ENCODE measurements at places on chromosomes 13 and 19.

DNA sequence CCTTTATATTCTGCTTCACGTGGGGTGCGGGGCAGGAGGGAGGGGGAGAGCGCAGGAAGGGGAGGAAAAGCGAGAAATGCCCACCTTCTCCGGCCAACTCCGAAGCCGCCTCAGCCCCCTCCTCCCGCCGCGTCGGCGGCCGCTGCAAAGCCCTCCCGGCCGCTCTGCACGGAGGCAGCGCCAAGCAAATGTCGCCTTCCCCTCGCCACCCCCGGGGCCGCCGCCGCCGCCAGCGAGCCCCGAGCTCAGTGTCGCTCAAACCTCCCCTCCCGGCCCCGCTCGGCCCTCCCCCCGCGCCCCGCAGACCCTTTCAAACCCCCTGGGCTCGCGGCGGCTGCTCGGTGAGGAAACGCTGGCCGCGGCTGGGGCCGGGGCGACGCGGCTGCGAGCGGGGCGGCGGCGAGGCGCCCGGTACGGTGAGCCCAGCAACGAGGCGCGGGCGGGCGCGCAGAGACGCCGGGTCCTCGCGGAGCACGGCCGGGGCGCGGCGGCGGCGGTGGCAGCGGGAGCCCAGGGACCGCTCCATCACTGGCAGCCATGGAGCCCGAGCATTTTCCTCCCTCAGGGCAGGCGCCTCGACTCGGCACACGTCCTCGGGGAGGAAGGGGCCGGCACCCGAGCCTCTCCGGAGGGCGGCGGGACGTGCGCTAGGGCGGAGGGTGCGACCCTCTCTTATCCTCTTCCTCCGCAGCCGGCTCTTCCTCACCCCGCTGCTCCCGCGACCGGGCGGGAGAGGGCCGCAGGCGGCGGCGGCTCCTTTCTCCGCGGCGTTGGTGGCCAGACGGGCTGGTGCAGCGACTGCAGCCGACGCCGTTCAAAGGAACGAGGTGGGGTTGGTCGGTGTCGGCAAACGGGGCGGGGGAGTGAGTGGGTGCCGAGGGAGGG is 463 bp upstream of the TSC22D1 start:
- no peak for DNase-seq
- H3K4me3 ChIP-seq, result peak overlapping the region; percentile 93
- H3K27ac ChIP-seq, result peak overlapping the region; percentile 85
- peaks cover 2% of the 10 kb centered on the region for H3K27me3 ChIP-seq

DNA sequence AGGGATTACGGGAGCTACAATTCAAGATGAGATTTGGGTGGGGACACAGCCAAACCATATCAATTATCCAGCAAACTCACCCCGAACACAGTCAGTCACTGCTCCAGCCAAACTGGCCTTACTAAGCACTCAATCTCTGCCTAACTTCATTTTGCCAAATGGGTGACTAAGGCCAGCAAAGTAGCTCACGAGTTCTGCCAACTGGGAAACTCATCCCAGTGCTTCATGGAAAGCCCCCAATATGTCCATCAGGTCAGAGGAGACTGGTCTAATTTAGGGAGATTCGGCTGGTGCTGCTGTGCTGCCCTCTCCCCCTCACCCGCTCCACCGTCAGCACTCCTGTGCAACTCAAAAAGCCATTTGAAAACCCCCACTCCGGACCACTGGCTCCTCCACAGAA is 324.0 kb downstream of the FOXO1 start:
- DNase-seq, result no peak
- no peaks in the 10 kb centered on the region for H3K4me1 ChIP-seq
- H3K27me3 ChIP-seq, result no peaks in the 10 kb centered on the region
- no peak overlapping the region for H3K4me3 ChIP-seq
- no peaks in the 10 kb centered on the region for H3K36me3 ChIP-seq
- H3K27ac ChIP-seq, result no peak overlapping the region

GRCh38 chr19:55676383-55676782 is 1.4 kb downstream of the EPN1 start:
- H3K27ac ChIP-seq, result no peak overlapping the region
- peaks cover 48% of the 10 kb centered on the region for H3K4me1 ChIP-seq
- H3K4me3 ChIP-seq, result peak overlapping the region; percentile 90
- peaks cover 36% of the 10 kb centered on the region for H3K36me3 ChIP-seq

- no peaks in the 10 kb centered on the region for H3K4me1 ChIP-seq
- no peak overlapping the region for H3K4me3 ChIP-seq
- no peak for DNase-seq
- no peak overlapping the region for H3K27ac ChIP-seq
- H3K36me3 ChIP-seq, result no peaks in the 10 kb centered on the region
These were observed 245.6 kb downstream of the DACH1 start for GRCh38 chr13:71621174-71622124.

GRCh38 chr13:42751693-42752092 is 29.7 kb upstream of the FAM216B start:
- H3K4me3 ChIP-seq, result no peak overlapping the region
- peaks cover 17% of the 10 kb centered on the region for H3K27me3 ChIP-seq
- H3K36me3 ChIP-seq, result no peaks in the 10 kb centered on the region
- H3K4me1 ChIP-seq, result peaks cover 2% of the 10 kb centered on the region

DNA sequence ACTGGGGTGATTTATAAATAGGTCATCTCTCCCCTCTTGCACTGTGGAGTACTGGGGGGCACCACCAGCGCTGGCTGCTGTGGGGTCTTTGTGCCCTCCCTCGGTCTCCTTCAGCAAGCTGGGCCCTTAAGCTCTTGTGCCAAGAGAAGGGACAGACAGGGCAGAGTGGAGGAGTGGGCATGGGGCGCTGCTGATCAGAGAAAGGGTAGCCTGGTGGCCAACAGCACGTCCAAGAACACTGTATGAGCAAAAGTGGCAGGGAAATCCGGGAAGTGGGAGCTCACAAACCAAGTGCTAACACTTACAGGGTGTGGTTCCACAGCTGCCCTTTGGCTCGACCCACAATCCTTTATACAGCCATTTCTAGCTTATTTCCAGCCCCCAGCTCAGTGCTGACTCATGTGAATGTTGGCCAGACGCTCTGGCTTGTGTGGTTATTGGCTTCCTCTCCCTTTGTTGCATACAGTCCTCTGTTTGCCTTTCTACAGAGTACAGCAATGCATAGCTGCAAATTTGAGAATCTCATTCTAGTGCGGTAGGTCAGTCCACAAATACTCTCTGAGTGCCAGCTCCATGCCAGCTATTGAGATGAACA is 298.8 kb downstream of the SHISA2 start:
- H3K27ac ChIP-seq, result no peak overlapping the region
- H3K4me3 ChIP-seq, result no peak overlapping the region
- H3K36me3 ChIP-seq, result no peaks in the 10 kb centered on the region
- DNase-seq, result no peak

GRCh38 chr19:32692727-32693061 is 1.1 kb downstream of the NUDT19 start:
- peaks cover 30% of the 10 kb centered on the region for H3K36me3 ChIP-seq
- no peaks in the 10 kb centered on the region for H3K27me3 ChIP-seq
- H3K27ac ChIP-seq, result peak overlapping the region; percentile 86
- peaks cover 60% of the 10 kb centered on the region for H3K4me1 ChIP-seq
- DNase-seq, result no peak
- H3K4me3 ChIP-seq, result peak overlapping the region; percentile 90

DNA sequence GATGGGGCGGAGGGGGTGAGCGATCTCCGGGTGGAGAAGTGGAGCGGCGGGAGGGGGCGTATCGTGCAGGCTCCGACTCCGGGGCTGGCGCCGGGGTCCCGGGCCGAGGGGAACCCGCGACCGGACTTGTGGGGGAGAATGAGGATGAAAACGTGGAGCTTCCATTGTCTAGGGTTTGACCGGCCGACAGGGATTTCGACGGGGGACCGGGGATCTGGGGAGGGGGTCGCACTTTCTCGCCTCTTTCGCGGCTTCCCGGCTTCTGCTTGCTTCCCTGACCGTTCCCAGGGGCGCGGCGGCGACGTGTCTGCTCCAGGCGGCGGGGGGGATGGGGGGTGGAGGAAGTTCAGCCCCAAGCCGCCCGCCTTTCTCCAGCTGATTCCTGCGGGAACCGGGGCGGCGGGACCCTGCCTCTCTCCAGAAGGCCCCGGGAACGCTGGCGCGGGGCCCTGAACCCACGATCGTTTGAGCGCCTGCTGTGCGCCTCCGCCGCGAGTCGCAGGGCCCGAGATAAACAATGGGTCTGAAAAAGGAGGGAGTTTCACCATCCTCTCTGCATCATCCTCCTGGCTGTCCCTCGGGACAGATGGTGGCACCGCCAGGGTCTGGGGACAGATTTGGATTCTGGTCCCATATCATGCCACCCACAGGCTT is 790 bp downstream of the TPM4 start:
- peak overlapping the region; percentile 97 for H3K4me3 ChIP-seq
- H3K27ac ChIP-seq, result peak overlapping the region; percentile 97
- peak; percentile 31 for DNase-seq
- peaks cover 42% of the 10 kb centered on the region for H3K36me3 ChIP-seq
- H3K4me1 ChIP-seq, result peaks cover 61% of the 10 kb centered on the region

GRCh38 chr13:51564671-51565070 is 19.6 kb upstream of the WDFY2 start:
- peaks cover 14% of the 10 kb centered on the region for H3K4me1 ChIP-seq
- no peak for DNase-seq
- H3K4me3 ChIP-seq, result no peak overlapping the region
- no peak overlapping the region for H3K27ac ChIP-seq
- no peaks in the 10 kb centered on the region for H3K36me3 ChIP-seq
- no peaks in the 10 kb centered on the region for H3K27me3 ChIP-seq

- no peaks in the 10 kb centered on the region for H3K27me3 ChIP-seq
- DNase-seq, result no peak
- no peaks in the 10 kb centered on the region for H3K36me3 ChIP-seq
- H3K27ac ChIP-seq, result no peak overlapping the region
- no peaks in the 10 kb centered on the region for H3K4me1 ChIP-seq
- no peak overlapping the region for H3K4me3 ChIP-seq
These were observed 8.2 kb upstream of the ZNF507 start for GRCh38 chr19:32337084-32337808.

DNA sequence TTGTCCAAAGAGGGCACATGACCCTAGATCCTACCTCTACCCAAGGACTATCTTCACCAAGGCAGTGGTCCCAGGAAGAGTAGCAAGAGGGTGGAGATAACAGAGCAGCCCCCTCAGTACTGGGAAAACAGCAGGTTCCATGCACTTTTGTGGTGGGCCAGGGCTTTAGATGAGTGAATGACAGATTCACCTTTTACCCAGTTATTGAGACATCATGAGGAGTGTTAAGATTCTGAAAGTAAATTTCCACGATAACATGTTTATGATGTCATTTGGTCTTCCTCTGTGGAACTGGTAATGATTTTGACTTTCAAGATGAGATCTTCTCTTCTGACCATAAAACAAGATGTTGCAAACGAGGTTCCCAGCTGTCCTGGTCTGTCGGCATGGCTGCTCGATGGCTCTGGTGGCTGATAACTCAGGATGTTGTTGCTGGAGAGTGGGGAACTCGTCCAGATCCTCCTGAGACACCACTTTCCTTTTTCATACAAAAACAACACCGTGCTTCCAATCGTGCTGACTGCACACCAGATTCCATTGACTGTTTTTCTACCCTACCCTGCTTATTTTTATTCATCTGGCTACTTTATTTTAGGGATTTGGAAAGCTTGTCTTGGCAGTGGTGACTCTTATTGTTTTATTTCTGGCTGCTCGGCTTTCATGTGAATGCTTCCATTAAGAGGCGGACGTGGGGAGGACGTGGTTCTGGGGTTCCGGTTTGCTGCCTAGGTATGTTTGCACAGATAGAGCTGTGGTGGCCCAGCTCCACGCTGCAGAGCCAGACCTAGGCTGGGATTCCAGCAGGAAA is 88.5 kb downstream of the LRCH1 start:
- peaks cover 37% of the 10 kb centered on the region for H3K4me1 ChIP-seq
- no peak for DNase-seq
- H3K27me3 ChIP-seq, result no peaks in the 10 kb centered on the region
- no peaks in the 10 kb centered on the region for H3K36me3 ChIP-seq
- H3K4me3 ChIP-seq, result no peak overlapping the region
- no peak overlapping the region for H3K27ac ChIP-seq

GRCh38 chr13:98937911-98938381 is 39.9 kb downstream of the DOCK9 start:
- H3K27ac ChIP-seq, result no peak overlapping the region
- no peak for DNase-seq
- no peaks in the 10 kb centered on the region for H3K27me3 ChIP-seq
- peaks cover 23% of the 10 kb centered on the region for H3K36me3 ChIP-seq
- peaks cover 8% of the 10 kb centered on the region for H3K4me1 ChIP-seq
- no peak overlapping the region for H3K4me3 ChIP-seq

DNA sequence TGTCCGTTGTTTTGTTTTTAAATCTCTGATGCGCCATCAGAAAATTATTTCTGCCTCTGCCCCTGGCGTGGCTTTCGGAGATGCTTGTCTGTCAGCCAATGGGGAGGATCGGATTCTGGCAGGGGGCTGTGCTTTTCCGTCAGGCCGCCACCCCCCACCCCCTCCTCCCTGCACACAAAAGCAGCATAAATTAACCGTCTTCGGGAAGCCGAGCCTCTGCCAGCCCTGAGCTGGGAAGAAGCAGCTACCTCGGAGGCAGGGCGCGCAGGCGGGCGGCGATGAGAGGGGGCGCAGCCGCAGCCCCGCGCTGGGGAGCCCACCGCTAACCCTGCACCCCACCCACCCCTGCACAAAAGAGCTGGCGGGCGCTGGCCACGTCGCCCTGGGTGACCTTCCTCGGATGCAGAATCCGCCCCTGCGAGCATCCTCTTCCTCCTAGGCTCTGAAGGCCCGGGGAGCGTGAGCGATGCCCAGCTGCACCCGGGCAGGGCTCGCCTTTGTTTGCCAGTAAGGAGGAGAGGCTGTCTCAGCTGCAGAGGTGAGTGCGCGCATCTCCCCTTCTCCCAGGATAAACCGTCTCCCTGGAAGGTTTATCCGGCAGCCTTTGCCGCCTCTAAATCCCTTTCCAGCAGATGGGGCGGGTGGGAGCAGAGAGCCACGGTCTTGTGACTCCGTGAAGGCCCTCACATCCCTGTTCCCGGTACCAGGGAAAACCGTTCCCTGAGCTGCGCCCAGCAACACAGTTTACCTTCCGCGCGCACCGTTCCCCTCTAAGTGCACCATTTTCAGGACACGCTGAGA is at the start of gene ATCAY:
ATCAY (plus strand) TSS at position 215 of the 801 bp plus-strand sequence. CDS start 5,083 bp downstream, outside the sequence.
- H3K27ac ChIP-seq, result no peak within 1 kb of the TSS
- H3K27me3 ChIP-seq, result peaks cover 31% of the 10 kb centered on the region
- H3K36me3 ChIP-seq, result no peaks in the 10 kb centered on the region
- H3K4me3 ChIP-seq, result no peak within 1 kb of the TSS

- no peak for DNase-seq
- peaks cover 8% of the 10 kb centered on the region for H3K27me3 ChIP-seq
- no peaks in the 10 kb centered on the region for H3K36me3 ChIP-seq
- no peak overlapping the region for H3K4me3 ChIP-seq
These were observed 92.2 kb downstream of the SLC7A1 start for GRCh38 chr13:29503041-29503837.

DNA sequence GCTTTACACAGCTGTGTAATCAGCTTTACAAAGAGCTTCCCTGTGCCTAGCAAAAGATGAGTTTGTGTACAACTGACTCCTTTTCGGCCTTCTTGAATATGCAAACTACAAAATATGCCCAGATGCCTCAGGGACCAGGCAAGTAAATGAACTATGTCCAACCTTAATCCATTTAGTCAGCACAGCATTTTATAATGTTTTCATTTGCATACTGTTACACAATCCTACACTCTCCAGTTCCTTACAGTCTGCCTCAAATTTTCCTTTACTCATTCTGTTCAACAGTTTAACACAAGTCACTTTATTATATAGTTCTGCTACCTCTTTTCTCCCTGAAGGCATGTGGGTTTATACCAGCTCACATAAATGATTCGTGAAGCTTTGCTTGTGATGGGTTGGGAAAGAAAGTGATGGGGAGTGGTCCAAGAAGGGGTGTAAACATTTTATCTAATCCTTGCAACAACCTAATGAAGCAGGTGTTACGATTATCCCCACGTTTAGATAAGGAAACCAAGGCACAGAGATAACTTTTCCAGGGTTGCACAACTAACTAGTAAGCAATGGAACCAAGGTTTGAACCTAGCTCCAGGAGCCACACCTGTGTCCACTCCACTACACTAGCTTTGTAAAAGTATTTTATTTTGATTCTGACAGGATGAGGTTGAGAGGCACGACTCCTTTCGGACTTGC is 3.3 kb upstream of the USP12 start:
- H3K27ac ChIP-seq, result no peak overlapping the region
- no peak overlapping the region for H3K4me3 ChIP-seq
- DNase-seq, result no peak
